ENCODE measurements at places on chromosomes 7 and 10. TPM values are rescaled to one million over a fixed set of nuclear protein-coding genes. Genes with fewer than 3 reads are reported as not detected.

Gene C10orf67
- under 0.01 TPM for total RNA-seq

Gene GRB10
- total RNA-seq = 87.8 TPM

Gene SCIN
- total RNA-seq = 3.2 TPM

Gene WNT2
- not detected for total RNA-seq

Gene MMP21
- total RNA-seq = not detected

Gene GPR15LG
- 1.2 TPM for total RNA-seq

Gene SUV39H2
- 8.2 TPM for total RNA-seq

Gene EFCAB10
- total RNA-seq = 0.68 TPM

Gene EIF3B
- total RNA-seq = 242 TPM

Gene SPACDR
- total RNA-seq = 0.34 TPM

Gene CALML5
- total RNA-seq = 2.3 TPM

Gene HYAL4
- 0.14 TPM for total RNA-seq

All from nasal cavity respiratory epithelium epithelial cell of viscerocranial mucosa (primary cell).